Fibroblast of skin of back (primary cell): ENCODE measurements at places on chromosomes 6 and 20.

DNA sequence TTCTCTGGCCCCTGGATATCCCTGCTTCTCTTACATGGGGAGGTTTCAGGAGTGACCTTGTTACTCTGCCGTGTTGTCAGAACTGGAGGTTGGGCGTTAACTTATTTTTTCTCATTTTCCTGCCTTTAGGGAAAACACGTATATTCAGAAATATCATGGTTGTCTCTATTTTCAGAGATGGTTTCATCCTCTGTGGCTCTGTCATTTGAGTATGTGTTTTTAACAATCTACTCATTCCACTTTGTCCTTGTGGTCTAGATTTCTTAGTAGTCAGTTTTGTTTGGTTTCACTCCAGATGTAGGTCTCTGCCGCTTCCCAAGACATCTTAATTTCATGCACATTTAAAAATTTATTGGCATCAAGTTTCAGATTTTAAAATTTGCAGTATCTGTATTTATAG, 45.9 kb downstream of the KCNS1 start:
- DNase-seq, result no peak

- peak; percentile 26 for DNase-seq
Observed at GRCh38 chr20:30811885-30812671, 445.4 kb upstream of the DEFB115 start.

DNA sequence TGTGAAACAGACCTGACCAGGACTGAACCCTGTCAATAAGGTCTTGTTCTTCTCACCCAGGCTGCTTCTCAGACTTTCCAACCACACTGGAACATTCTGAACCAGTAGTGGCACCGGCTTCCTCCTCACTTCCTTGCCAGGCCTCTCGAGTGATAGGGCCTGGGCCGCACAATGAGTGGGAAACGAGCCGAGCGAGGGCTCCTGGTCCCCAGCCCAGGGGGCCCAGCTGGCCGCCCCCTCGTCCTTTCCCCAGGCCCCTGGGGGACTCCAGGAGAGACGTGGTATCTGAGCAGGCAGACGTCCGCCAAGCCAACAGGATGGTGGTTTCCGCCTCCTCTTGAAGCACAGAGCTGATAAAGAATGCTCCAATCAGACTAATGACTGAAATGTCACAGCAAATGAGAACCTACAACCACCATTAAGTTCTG, 117.9 kb downstream of the GMDS start:
- DNase-seq, result no peak

DNA sequence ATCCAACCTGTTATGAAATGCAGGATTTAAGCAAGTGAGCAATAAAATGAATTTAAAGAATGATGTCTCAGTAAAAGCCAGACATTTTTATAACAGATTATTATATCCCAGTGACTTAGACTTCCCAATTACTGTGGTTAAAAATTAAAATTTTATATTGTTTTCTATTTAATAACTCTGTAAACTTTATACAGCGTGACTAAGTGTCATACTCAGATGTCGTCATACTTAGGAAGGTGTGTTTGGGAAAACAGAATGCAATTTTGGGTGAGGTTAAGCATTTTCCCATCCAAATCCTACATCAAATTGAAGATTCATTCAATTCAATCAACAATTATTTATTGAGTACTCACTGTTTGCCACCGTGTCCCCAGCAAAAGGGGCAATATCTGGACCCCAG, 31.4 kb upstream of the FRMD1 start:
- no peak for DNase-seq

DNA sequence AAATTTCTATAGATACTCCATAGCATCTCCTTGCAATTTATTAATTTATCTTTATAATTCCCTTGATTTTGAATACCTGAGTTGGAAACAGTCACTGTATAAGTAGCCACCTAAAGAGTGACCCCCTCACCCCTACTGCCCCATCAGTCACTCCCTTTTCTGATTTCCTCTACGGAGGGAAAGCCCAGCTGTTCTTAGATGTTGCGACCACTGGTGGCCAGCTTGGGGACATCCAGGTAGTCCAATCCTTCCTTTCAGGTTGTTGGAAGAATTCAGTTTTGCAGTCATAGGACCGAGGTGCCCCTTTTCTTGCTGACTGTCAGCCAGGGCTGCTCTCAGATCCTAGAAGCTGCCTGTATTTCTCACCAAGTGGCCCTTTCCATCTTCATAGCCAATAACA, 87.8 kb downstream of the BMP6 start:
- DNase-seq, result no peak

DNA sequence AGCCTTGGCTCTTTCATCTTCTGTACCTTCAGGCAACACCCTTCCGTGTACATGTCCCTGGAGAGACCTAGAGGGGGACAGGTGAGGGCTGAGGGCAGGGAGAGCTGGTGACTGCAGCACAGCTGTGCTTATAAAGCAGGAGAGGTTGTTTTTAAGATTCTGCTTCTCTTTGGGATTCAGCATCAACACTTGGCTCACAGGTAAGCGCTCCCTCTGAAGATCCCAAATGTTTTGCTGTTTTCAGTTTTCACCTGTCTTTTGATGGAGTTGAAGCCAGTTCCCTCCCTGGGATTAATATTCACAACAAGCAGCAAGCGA, 19.4 kb upstream of the TRAF3IP2 start:
- no peak for DNase-seq

- DNase-seq, result peak; percentile 86
Observed at GRCh38 chr6:160974304-160974771, 17.2 kb upstream of the MAP3K4 start.

DNA sequence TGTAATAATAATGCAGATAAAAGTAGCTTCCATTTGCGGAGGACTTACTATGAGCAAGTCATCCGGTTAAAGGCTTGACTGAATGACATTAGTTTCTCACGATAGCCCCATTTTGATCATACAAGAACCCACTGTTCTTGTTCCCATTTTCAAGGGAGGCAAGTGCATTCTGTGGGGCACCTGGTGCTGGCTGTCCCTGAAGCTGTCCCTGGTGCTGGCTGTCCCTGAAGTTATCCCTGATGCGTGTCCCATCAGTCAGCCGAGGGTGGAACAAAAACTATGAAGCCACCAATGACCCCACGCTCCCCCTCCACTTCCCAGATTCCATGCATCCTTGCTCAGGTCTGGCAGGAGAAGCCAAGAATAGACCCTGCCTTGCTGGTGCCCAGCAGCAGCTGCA, 95.3 kb downstream of the EDN3 start:
- no peak for DNase-seq

GRCh38 chr6:63630466-63630865, 5.1 kb upstream of the PHF3 start:
- DNase-seq, result no peak

DNA sequence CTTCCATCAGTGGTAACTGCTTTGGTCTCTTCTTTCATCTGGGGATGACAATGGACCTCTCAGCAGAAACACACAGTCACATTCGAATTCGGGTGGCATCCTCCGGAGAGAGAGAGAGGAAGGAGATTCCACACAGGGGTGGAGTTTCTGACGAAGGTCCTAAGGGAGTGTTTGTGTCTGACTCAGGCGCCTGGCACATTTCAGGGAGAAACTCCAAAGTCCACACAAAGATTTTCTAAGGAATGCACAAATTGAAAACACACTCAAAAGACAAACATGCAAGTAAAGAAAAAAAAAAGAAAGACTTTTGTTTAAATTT, 6.1 kb downstream of the EDN1 start:
- DNase-seq, result peak; percentile 98

DNA sequence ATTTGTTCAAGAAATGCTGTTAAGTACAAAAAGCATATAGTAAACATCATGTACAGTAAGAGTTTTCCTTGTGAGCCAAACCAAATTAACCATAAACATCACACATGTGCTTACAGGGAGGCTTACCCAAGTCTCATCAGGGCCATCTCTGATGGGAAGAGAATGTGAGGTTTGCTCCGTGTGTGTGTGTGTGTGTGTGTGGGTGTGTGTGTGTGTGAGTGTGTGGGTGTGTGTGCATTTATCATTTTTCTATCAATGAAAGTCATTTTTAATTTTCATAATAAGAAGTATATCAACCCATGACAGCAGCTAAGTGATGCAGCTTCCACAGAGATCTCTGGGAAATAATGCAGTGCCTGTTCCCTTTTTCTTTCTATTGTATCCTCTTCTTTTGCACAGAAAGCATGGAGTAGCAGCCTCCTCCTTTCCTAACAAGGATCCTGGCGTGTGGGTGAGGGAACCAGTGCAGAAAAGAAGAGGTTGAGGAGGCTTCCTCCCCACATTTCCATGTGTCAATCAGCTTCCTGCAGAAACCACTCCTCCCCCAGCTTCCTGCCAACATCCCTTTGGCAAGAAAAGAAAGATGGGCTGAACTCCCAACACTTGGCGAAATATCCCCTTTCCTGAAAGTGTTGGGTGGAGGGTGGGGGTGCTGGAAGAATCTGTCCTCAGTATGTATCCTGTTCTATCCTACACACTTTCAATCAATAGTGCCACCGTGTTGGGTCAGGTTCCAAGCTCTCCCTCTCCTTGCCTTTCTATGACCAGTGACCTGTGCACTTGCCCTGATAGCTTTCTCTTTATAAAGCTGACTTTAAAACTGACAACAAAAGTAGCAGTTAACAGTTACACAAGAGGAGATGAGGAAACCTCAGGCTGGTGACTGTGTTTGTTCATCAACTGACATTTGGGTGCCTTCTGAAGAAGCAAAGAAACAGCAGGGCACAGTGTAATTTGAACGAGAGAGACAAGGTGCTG, 251.8 kb upstream of the CITED2 start:
- DNase-seq, result no peak

GRCh38 chr20:32792731-32793458, 26.9 kb upstream of the MAPRE1 start:
- no peak for DNase-seq

GRCh38 chr6:53282741-53283140, 66.0 kb downstream of the ELOVL5 start:
- DNase-seq, result peak; percentile 44

GRCh38 chr6:28719275-28719940, 193.7 kb downstream of the GPX5 start:
- DNase-seq, result no peak
